Stimulated activated CD8-positive, alpha-beta memory T cell treated with anti-CD3 and anti-CD28 coated beads, Interleukin-4, amount 100 ng/mL, for 1 hour (primary cell): ENCODE measurements at places on chromosomes 7 and 10.

- no peak for DNase-seq
Observed at GRCh38 chr7:36207451-36208291, 54.6 kb downstream of the EEPD1 start.

GRCh38 chr10:24561453-24561852 lies 162.2 kb downstream of the ARHGAP21 start:
- DNase-seq = no peak

DNA sequence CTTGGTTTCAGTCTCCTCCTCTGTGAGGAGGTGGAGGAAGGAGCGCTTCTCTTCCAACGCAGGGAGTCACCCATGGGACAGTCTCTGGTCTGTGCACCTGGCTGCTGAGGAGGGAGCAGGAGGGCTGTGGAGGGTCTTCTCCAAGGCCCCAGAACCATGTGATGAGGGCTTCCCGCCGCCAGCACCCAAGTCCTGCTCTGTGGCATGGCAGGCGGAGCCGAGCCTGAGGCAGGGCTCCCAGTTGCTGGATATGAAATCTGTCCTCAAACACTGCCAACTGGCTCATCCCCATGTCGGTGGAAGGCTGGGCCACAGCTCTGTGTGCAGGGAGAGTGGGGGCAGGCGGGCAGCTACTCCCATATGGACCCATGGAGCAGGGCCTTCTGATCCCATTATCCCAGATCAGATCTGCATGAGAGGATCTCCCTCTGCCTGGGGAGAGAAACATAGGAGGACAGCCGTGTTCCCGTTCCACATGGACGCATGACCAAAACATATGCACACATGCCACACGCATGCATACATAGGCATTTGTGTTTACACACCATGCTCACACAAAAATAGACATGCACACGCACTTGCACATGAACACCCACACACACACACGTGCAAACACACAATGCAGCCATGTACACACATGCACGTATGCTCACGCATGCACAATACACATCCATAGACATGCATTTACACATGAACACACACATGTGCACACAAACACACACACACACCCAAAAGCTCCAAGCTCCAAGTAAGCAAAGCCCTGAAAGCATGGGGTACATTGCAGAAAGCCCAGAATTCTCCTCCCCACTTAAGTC lies 38.8 kb upstream of the EN2 start:
- no peak for DNase-seq

DNA sequence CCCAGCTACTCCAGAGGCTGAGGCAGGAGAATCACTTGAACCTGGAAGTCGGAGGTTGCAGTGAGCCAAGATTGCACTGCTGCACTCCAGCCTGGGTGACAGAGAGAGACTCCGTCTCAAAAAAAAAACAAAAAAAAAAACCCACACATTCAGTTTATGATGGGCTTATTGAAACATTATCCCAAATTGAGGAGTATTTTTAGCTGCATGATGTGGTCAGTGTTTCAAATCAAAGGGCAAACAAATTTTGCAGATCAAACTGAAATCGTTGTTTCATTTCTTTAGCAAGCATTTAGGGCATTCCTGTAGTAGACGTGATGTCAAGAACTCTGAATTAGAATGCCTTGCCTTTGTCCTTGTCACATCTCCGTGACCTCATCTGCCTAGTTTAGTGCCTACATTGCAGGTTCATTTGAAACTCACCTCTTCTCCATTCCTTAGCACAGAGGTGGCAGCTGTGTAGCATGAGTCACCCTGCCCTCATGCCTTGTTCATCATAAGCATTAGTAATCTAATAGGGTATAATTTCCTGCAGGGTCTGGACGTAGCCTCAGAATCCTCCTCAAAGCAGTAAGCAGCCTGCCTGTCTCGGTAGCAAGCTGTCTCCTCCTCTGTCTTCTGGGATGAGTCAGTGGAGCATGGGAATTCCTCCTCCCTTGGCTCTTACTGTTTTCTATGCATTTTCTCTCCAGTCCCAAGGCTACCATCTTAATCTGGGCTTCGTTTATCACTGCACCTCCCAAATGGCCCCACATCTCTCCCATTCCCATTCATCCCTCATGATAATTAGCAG lies 73.8 kb downstream of the CUL1 start:
- DNase-seq = no peak

DNA sequence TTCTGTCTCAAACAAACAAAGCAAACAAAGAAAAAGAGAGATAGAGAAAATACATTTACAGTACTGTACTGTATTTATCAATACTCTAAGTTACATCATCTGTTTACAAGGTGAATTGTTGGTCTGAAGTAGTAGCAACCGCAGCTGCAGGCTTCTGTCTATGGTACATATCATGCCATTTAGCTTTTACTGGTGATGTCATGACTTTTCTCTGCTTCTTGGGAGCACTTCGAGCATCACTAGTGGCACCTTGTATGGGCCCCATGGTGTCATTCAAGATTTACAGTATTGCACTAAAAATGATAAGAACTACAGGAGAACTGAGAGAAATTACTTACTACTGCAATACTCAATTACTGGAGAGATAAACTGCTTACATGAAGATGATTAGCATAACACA lies 826.9 kb downstream of the CNTNAP2 start:
- no peak for DNase-seq

DNA sequence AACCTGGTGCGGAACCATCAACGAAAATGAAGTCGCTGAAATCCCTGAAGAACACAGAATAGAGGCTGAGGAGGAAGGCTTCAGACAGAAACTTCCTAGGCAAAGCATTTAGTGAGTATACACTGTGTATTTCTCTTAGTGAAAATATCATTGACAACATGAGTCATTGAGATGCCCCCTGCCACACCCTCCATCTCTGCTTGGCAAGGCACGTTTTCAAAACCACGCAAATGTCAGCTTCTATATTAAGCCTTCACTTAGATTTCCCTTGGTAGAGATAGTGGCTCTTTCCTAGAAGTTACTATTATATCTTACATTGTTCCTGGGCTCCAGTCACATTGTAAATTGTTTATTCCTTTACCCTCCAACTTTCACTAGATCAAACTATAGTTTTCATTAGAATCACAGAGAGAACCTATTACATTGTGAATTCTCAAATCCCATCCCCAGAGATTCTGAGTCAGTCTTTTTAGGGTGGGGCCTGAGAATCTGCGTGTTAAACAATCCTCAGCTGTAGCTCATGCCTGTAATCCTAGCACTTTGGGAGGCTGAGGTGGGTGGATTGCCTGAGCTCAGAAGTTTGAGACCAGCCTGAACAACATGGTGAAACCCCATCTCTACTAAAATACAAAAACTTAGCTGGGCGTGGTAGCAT lies 4.6 kb upstream of the SKAP2 start:
- DNase-seq = no peak

- DNase-seq = no peak
Observed at GRCh38 chr7:139397192-139397591, 37.5 kb downstream of the LUC7L2 start.

GRCh38 chr10:5595994-5596471 lies 70.4 kb downstream of the ASB13 start:
- no peak for DNase-seq

GRCh38 chr10:1559761-1560160 lies 177.6 kb downstream of the ADARB2 start:
- DNase-seq = no peak

- DNase-seq = no peak
Observed at GRCh38 chr7:51261117-51261835, 55.3 kb downstream of the COBL start.

- no peak for DNase-seq
Observed at GRCh38 chr7:2896131-2896530, 52.0 kb upstream of the GNA12 start.

GRCh38 chr10:7374795-7375194 lies 36.0 kb downstream of the SFMBT2 start:
- DNase-seq = no peak

DNA sequence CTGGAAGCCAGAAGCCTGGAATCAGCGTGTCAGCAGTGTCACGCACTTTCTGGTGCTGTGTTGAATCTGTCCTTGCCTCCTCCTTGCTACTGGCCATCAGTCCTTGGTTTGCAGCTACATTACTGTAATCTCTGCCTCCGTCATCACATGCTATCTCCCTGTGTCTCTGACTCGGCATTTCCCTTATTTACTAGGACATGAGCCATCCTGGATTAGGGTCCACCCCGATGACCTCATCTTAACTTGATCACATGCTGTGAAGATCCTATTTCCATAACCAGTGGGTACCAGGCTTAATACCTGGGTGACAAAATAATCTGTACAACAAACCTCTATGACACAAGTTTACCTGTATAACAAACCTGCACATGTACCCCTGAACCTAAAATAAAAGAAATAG lies 518.0 kb upstream of the KLF6 start:
- DNase-seq = no peak
